ENCODE measurements at places on chromosomes 7 and 10.

DNA sequence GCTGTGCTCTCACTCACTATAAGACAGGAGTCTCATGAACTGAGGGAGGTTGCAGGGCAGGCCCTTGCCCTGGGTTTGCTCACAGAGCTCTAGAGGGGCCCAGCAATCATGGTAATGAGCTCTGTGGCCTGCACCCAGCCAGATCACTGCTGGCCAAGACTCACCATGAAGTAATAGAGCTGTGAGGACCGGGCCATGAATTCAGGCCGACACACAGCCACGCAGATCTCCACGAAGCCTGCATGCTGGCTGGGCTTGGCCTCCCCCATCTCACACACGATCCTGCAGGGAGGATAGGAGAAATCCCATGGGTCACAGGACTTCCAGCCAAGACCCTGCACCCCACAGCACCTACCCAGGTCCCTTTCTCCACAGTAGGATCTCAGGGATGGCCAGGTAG, 382.4 kb downstream of the PLXNA4 start:
- no peak for DNase-seq

- no peak for DNase-seq
These were observed 172.2 kb downstream of the RTKN2 start for GRCh38 chr10:62096256-62096933.

DNA sequence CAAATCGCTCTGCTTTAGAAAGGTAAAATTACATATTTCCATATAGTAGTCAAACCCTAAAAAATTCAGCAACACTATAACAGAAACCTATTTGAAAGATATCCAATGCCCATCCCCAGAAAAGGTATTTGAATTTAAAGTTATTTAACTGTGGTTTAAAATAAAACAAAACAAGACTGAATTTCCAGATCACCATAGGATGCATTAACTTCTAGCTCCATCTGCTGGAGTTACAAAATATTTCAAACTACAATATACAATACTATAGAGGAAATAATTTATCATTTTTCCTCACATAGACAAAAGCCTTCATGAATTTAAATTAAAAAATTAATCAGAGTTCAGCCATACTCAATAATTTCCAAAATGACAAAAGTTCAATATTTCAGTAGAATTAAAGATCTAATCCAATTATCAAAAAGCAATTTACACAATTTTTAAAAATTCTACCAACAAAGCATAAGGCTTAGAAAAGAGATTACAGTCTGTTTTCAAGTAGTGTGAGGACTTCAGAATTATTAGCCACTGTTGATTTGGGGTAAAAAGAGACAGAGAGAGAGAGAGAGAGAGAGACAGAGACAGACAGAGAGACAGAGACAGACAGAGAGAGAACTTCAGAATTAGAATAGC, 75.9 kb downstream of the LMBR1 start:
- DNase-seq: no peak

- DNase-seq: no peak
These were observed 653.2 kb downstream of the TNS3 start for GRCh38 chr7:46928719-46929118.

GRCh38 chr10:43680035-43680434, 31.4 kb upstream of the ZNF32 start:
- no peak for DNase-seq

DNA sequence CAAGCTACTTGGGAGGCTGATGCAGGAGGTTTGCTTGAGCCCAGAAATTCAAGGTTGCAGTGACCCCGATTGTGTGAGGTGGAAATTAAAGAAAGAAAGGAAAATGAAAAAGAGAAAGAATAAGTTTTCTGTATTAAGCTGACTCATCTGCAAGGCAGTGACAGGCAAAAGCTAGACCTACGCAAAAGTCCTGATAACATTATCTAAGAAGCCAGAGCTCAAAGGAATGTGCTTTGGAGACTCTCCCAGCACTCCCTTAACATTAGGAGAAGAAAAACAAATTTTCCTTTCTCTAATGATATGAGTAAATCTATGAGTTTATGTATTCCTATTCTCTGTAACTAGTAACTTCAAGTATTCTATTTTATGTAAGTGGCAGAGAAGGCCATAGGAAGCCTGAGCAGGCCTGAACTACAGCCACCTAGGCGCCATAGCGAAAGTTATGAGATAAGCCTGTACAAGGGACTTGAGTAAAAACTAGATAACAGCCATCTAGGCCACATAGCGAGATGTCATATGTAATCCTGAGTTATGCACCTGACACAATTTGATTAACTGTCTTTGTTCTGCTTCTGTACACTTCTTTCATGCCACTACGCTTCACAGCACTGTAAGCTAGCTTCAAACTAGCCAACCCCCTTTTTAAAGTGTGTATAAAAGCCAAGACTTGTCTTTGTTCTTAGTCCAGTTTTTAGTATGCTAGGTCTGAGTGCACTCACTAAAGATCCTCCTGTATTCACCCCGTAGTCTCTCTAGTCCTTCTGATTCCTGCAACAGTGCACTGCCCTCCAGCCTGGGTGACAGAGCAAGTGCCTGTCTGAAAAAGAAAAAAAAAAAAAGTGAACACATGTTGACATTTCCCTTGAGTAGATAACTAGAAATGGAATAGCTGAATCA, 9.4 kb upstream of the ZWINT start:
- no peak for DNase-seq

- no peak for DNase-seq
These were observed 113.6 kb upstream of the ZMIZ1 start for GRCh38 chr10:78955206-78955605.

- DNase-seq: no peak
These were observed 1.4 kb downstream of the HPS1 start for GRCh38 chr10:98445200-98445812.

DNA sequence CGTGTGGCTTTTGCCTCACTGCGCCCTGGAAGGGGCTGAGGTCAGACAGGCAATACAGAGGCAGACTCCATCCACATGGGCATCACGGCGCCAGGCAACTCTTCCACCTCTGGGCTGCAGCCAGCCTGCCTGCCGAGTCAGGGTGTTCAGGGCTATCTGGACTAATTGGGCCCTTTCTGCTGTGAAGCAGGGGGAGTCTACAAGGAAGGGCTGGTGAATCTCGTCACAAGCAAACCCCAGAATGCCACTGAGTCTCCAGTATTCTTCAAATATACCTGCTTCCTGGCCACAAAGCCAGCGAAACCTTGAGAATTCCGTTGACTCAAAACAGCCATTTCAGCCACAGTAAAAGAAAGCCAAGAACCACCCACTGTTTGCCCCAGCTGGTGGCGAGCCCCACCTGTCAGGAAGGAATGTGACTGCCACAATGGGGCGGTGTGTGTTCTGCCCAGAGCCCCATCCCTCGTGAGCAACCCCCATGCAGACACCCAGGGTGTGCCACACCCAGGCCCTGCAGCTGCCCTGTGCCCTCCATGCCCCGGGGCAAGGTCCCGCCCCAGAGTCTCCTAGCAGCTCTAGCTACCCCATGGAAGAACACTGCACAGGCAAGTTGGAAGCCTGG, 117.3 kb downstream of the FAM53B start:
- DNase-seq: no peak

DNA sequence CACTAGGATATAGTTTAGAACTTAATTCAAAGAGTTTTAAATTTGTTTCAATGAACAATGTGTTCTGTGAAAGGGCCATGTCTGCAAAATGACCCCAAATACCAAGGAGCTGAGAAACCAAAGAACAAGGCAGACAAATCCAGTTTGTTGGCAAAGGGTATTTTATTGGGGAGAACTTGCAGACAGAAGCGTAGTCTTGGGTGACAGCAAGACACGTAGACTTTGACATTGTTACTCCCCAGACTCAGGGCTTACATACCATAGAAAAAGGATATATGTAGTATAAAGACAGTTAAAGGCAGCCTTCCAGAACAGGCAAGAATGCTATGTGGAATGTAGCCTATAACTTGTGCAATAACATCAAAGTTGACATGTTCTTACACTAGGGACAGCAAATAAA, 95.0 kb upstream of the TAS2R16 start:
- DNase-seq: no peak

DNA sequence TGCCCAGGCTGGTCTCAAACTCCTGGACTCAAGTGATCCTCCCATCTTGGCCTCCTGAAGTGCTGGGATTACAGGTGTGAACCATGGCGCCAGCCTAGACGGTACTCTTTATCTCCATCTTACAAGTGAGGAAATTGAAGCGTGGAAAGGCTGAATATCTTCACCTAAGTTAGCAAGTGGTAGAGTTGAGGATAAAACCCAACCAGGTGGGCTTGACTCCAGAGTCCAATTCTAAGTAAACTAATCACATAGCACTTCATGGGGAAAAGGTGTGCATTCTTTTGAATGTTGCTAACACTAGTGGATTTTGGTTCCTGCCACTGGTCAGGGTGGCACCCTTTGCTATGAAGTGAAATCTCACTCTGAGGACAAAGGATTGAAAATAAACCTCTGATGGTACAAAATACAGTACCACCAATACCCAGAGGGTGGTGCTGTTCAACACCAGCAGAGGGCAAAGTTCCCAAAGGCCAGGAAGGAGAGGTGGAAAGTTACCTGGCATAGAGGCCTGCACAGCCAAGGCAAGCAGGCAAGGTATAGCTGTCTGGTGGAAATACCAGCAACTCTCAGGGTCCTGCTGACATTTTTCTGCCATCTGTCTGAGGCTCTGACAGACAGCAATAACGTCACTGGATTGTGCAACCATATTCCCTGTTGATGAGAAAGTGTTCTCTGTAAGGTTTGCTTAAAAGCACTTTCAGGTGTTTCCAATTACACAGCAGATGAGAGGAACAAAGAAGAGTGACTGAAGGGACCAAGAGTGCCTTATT, 17.6 kb downstream of the ZDHHC16 start:
- no peak for DNase-seq

DNA sequence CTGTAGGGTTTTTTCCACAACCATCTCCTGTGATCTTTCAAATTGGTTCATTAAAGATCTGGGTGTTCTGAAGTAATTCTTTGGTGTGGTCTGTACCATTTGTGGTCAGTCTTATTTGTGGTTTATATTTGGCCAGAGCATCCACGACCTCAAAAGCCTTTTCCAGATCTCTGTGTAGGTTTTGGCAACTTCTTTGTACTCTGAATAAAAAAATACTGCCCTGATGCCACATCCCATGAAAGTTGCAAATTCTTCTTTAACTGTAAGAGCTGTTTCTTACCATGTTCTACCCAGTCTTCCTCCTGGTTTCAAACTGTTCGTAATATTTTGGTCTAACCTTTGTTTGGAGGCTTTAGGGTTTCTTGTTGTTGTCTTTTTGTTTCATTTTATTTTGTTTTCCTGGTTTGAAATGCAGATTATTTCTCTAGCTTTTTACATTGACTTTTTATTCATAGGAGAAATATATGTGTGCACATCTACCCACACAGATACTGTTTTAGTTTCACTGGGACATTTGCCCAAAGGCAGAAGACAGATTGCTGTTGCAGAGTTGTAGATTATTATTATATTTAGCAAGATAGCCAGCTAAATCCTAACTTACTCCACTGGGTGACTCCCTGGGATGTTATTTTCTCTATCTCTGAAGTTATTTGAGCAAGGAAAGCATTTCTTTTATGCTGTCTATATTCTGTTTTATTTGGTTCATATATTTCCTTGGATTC, 123.2 kb upstream of the SAMD8 start:
- DNase-seq: no peak

GRCh38 chr7:147523056-147523455, 1067.5 kb upstream of the C7orf33 start:
- no peak for DNase-seq

GRCh38 chr10:26468700-26469099, 30.6 kb downstream of the APBB1IP start:
- no peak for DNase-seq

- DNase-seq: no peak
These were observed 204.1 kb downstream of the ZNF365 start for GRCh38 chr10:62578301-62578700.

- no peak for DNase-seq
These were observed 38.8 kb upstream of the MYL10 start for GRCh38 chr7:101667920-101668319.

DNA sequence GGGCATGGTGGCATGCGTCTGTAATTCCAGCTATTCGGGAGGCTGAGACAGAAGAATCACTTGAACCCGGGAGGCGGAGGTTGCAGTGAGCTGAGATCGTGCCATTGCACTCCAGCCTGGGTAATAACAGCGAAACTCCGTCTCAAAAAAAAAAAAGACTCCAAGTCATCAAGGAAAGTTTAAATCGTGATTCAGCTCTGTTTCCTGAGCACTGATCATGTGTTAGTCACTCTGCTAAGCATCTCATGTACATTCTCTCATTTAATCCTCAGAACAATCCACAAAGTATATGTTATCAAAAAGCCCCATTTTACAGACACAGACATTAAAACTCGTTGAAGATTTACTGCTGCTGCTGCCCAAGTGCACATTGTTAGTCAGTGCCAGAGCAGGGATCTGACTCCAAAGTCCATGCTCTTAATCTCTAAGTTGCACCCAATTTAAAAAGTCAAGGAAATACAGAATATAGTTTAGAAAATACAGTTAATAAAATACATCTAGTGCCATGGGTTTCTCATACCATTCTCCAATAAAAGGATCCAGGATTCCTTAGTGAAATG, 6.2 kb downstream of the PIK3AP1 start:
- no peak for DNase-seq

GRCh38 chr10:96746503-96746902, 26.2 kb upstream of the PIK3AP1 start:
- no peak for DNase-seq

DNA sequence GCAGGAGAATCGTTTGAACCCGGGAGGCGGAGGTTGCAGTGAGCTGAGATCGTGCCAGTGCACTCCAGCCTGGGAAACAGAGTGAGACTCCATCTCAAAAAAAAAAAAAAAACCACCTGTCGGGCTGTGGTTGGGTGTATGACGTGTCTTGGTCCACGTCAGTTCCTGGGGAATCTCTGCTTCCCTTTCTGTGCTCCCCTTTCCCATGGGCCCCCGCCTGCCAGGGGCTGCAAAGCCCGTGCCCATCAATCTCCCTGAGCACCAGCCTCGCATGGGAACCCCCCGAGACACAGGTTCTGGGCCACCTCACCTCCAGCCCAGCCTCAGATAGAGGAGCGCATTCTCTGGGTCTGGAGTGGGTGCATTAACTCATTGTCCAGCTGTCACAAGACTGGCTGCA, 2.3 kb upstream of the SH2B2 start:
- no peak for DNase-seq

DNA sequence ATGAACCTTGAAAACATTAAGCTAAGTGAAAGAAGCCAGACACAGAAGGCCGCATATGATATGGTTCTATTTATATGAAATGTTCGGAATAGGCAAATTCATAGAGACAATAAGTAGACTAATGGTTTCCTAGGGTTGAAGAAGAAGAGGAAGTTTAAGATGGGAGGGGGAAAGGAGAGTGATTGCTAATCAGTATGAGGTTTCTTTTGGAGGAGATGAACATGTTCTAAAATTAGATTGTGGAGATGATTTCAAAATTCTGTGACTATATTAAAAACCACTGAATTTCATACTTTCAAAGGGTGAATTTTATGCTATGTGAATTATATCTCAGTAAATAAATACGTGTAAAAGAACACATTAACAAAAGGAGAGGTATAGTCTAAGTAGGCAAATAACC, 176.4 kb upstream of the HPS1 start:
- no peak for DNase-seq

- DNase-seq: no peak
These were observed 198.3 kb upstream of the ZNF32 start for GRCh38 chr10:43846968-43847367.

DNA sequence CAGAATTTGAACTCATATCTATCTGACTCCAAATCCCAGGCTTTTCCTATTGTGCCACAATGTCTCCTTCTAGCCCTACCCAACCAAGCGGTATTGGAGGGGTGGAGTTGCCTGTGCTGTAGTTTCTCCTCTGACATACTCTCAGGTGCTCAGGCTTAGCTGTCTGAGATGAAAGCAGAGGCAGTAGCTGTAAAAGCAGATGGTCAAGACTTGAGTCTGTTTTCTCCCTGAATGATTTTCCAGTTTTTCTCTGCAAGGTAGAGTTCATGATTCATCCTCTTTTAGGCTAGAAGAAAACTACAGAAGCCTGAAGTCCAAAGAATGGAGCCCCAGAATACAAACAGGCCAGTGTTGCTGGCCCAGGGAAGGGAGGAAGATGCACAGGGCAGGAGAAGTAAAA, 130.0 kb downstream of the PDE1C start:
- no peak for DNase-seq
